ENCODE measurements at places on chromosomes 3 and 15. TPM values are rescaled to one million over a fixed set of nuclear protein-coding genes. Genes with fewer than 3 reads are reported as not detected.
A peak's percentile ranks its signal among the peaks of the same experiment; 100 is the strongest.

GRCh38 chr3:144466114-144466513, 494.5 kb downstream of the DIPK2A start:
- no peak for DNase-seq

- DNase-seq: no peak
Observed at GRCh38 chr3:194379651-194380050, 10.1 kb upstream of the LRRC15 start.

DNA sequence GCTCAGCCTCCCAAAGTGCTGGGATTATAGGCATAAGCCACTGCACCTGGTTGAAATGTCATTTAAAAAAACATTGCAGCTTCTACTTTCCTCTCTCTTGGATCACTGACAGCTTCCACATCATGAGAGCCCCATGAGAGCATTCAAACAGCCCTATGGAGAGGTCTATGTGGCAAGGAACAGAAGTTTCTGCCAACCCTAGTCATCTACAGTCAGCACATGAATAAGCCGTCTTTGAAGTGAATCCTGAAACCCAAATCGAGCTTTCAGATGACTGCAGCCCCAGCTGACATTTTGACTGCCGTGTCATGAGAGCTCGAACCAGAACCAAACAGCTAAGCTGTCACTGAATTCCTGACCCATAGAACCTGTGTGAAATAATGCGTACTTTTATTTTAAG, 39.8 kb downstream of the CD200R1L start:
- DNase-seq: no peak

DNA sequence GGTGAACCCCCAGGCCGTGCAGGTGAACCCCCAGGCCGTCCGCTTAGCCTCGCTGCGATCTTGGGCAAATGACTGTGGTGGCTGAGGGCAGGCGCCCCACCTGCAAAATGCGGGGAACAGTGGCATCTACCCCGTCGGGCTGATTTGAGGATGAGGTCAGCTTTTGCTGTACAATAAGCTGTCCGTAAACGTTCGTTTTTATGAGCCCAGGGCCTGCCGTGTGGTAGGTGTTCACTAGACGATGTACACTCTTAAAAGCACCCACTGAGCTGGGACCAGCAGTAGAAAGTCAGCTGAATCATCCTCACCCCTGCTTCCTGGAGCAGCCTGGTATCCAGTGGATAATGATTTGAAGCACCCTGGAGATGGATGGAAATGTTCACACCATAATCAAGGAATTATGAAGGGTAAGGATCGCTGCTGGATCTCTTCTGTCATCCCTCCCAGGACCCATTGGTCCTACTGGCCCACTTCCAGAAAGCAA, 943 bp upstream of the PCSK6 start:
- no peak for DNase-seq

DNA sequence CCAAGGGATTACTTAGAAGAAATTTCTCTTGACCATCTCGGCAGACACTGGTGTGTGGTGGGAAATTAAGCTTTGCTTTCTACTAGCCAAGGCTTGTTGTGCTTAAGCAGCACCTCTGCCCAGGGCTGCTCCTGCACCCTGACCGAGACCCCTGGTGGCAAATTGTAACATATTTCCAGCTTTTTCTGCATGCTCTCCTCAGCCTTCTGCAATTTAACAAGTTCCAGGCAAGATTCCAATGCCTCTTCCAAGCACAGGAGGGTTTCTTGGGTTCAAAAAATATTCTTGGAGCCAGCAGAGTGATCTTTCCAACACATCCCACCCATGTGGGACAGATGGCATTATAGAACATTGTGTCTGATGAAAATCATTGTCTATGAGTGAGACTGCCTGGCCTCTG, 210.5 kb downstream of the CLSTN2 start:
- DNase-seq: no peak

GRCh38 chr3:68206524-68207117, 552.2 kb upstream of the SUCLG2 start:
- no peak for DNase-seq

- peak; percentile 44 for DNase-seq
Observed at GRCh38 chr3:5260992-5261501, 73.5 kb downstream of the EDEM1 start.

DNA sequence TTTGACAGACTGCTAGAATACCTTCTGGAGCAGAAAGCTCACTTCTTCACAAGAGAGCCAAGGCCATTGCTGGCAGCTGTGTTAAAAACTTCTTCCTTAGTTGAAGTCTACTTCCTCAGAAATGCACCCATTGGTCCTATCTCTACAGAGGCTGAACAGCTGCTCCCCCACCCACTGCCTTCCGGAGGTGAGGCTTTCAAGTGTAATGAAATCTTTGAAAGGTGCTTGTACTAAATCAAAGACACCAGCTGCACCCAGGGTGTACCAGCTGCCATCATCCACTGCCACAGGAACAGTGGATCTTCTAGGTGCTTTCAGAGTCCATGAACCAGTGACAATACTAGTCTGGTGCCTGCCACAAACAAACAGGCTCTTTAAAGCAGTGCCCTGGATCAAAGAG, 26.4 kb upstream of the HERC1 start:
- DNase-seq: no peak

DNA sequence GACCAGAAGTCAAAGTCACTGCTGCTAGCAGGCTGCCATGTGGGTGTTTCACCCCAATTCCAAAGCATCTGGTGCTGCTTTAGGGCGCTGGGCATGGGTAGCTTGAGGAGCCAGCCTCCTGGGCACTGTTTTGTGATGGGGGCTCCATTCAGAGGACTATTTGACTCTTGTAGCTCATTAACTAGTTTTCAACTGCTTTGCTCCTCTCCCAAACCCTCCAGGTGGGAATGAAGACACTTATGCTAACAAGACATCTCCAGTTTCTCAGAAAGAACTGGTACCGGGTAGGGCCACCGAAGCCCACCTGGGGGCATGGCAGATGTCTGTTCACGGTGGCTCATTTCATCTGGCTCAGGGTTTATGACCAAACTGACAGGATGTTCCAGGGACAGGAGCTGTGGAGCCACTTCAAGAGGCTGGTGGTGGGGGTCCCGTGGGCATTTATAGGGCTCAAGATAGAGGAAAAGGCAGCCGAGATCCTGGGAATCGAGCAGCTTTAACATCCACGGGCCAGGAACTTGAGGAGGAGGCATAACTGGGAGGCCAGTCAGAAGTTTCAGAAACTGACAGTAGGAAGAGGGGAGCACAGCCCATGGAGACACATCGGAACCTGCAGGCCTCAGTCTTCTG, 17.7 kb downstream of the AMOTL2 start:
- no peak for DNase-seq

- DNase-seq: peak; percentile 62
Observed at GRCh38 chr3:155032918-155033317, 47.2 kb upstream of the MME start.

- no peak for DNase-seq
Observed at GRCh38 chr3:58157700-58158099, 53.1 kb downstream of the DNASE1L3 start.

- DNase-seq: no peak
Observed at GRCh38 chr3:192929146-192929545, 11.5 kb upstream of the MB21D2 start.

- no peak for DNase-seq
Observed at GRCh38 chr15:36468746-36469145, 110.7 kb upstream of the CDIN1 start.

DNA sequence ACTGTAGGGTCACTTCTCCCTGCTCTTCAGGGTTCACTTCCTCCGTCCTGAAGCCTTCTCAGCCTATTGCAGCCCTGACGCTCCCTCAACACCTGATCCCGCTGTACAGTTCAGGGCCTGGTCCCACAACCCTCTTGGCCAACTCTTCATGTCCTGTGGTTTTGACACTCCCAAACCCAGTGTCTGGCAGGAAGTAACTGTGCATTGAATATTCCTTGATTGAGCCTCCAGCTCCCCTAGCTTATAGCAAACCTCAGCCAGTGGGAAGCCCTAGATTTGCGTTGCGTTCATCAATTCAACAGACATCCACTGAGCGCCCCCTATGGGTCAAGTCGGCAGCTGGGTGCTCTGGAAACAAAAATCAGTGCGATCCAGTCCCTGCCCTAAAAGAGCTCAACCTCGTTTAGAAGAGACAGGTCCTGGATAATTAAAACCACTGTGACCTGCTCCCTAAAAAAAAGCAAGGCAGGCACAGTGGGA, 13.5 kb downstream of the UBAP1L start:
- DNase-seq: peak; percentile 74

- no peak for DNase-seq
Observed at GRCh38 chr15:62057341-62057980, 2.8 kb downstream of the VPS13C start.

- DNase-seq: no peak
Observed at GRCh38 chr3:152416808-152417580, 148.3 kb downstream of the MBNL1 start.

- no peak for DNase-seq
Observed at GRCh38 chr3:121698901-121699300, 38.2 kb upstream of the HCLS1 start.

GRCh38 chr3:184239221-184239620, 9.5 kb downstream of the ALG3 start:
- no peak for DNase-seq

- DNase-seq: no peak
Observed at GRCh38 chr3:115224687-115225086, 77.6 kb upstream of the ZBTB20 start.

- DNase-seq: no peak
Observed at GRCh38 chr15:43420435-43420834, 49.5 kb downstream of the TUBGCP4 start.

GRCh38 chr3:19248143-19248542, 99.8 kb downstream of the KCNH8 start:
- DNase-seq: no peak

DNA sequence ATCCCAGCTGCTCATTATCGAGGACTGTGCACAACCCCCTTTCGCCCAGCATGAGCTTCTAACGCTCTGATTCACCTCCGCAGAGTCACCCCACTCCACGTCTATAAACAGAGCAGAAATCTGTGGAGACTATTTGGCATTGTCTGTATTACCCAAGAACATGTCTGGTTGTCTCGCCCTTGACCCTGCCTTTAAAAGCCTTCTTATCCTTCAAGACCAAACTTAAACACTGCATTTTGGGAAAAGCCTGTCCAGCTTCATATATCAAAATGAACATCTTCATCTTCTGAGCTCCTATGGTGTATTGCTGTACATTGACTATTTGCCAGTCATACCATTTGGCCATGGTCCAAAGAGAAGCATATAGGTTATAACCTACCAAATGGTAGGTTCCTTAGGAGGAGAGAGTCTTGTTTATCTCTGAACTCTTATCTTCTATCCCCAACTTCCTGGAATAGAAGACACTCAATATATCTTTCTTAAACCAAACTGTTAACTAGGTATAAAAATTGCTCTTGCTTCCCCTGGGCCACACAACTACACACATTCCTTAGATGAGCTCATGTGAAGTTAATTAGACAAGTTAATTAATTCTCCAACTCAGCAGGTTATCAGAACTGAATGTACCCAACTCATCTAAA, 90.1 kb downstream of the FBN1 start:
- DNase-seq: no peak

DNA sequence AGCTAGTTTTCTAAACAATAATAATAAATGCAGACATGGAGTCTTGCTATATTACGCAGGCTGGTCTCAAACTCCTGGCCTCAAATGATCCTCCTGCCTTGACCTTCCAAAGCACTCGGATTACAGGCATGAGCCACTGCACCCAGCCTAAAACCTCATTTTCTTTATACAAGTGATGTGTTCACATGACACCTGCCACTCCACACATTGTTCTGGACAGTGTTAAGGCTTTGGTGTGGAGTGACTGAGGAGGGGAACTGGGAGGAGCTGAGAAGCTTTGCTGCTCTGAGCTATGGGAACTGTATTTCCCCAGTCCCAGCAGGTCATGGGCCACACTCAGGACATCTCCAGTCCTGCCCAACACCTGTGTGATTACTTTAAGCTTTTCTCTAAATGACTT, 380.0 kb downstream of the LRTM1 start:
- no peak for DNase-seq

- DNase-seq: no peak
Observed at GRCh38 chr3:49812916-49813496, 747 bp downstream of the UBA7 start.

GRCh38 chr3:159945930-159946329, 42.7 kb upstream of the IL12A start:
- no peak for DNase-seq

GRCh38 chr3:8869613-8870012, 93.7 kb downstream of the RAD18 start:
- no peak for DNase-seq

GRCh38 chr3:169475576-169475975, 187.9 kb downstream of the MECOM start:
- no peak for DNase-seq

THAP10 gene
- total RNA-seq: 0.54 TPM

P2RY13 gene
- 0.81 TPM for total RNA-seq

TSC22D2 gene
- 8.1 TPM for total RNA-seq

MNS1 gene
- total RNA-seq: 0.27 TPM

TMEM44 gene
- total RNA-seq: 27.2 TPM

MESP2 gene
- total RNA-seq: under 0.01 TPM

SENP8 gene
- 0.81 TPM for total RNA-seq

LOXL1 gene
- total RNA-seq: 12.9 TPM

EIF2A gene
- total RNA-seq: 118 TPM

CCR1 gene
- 1.3 TPM for total RNA-seq

SEMA7A gene
- 19.4 TPM for total RNA-seq

KLHL40 gene
- under 0.01 TPM for total RNA-seq

CLPX gene
- 18.0 TPM for total RNA-seq

P2RY14 gene
- 1.1 TPM for total RNA-seq

NANOGP8 gene
- total RNA-seq: 0.27 TPM

LDHAL6B gene
- not detected for total RNA-seq

ABI3BP gene
- 1.1 TPM for total RNA-seq

PDHB gene
- total RNA-seq: 39.9 TPM

COL8A1 gene
- not detected for total RNA-seq
